ENCODE measurements at places on chromosomes 11 and 22.
A peak's percentile ranks its signal among the peaks of the same experiment; 100 is the strongest.

DNA sequence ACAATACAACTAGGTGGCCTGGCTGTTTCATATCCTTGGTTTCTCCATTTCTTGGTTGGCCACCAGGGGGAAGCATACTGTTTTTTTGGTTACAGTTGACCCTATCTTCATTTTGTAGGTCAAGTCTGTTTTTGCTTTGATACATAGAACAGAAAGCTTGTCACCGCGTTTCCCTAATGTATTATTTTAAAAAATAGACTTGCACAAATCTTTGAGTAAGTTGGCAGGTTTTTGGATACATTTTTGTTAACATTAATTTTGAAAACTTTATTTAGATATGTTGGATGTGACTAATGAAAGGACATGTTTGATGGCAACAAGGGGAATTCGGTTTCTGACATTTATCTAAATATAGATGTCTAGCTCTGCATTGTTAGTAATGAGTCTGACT, 3.0 kb downstream of the NCR3LG1 start:
- DNase-seq, result peak; percentile 43

DNA sequence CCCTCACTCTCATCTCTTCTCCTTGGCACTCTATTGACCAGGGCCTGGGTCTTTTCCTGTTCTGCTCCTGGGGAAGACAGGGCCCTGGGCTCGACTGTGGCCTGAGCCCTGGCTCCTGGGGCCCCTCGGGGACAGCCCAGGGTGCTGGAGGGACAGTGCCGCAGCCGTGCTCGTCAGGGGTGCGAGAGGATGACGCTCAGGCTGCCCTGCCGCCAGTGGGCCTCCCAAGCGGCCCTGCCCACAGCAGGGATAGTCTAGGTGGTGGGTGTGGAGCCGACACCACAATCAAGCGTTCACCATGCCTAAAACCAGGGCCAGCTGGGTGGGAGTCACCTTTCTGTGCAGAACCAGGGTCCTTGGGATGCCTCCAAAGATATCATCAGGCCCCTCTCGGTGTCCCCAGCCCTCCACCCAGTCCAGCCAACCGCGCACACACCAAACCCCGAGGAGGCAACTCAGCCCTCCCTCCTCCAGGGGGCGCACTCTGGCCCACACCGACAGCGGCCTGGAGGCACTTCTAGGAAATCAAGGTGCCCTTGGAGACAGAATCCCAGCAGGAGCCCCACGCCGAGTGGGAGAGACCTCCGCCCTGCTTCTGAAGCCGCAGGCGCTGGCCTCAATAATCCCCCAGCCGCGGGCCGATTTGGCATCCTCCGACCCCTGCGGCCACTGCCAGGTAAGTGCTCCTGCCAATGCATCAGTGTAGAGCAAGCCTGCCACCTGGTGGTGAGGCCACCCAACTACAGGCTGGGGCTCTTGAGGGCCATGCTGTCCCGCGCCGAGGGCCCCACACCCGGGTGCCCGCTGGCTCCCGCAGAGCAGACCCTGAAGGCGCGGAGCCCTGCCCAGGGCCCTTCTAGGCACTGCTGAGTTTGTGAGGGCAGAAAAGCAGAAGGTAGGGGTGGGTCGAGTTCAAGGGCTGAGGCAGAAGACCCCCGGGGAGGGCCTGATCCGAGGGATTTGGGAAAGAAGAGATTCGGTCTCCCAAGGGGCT, 496.4 kb downstream of the BUD13 start:
- DNase-seq, result peak; percentile 31

GRCh38 chr11:44940835-44941234, 9.8 kb downstream of the TP53I11 start:
- no peak for DNase-seq

- no peak for DNase-seq
These were observed 14.7 kb downstream of the KCNQ1OT1 start for GRCh38 chr11:2685051-2685450.

GRCh38 chr11:29161191-29161590, 855.6 kb downstream of the KCNA4 start:
- DNase-seq, result no peak

GRCh38 chr11:79708319-79708932, 267.6 kb upstream of the TENM4 start:
- DNase-seq, result no peak

GRCh38 chr11:8772571-8773519, 90.3 kb downstream of the RPL27A start:
- no peak for DNase-seq

- DNase-seq, result no peak
These were observed 65.9 kb downstream of the SNX19 start for GRCh38 chr11:130850185-130850944.

GRCh38 chr11:358129-358800, 11.0 kb upstream of the B4GALNT4 start:
- DNase-seq, result no peak

DNA sequence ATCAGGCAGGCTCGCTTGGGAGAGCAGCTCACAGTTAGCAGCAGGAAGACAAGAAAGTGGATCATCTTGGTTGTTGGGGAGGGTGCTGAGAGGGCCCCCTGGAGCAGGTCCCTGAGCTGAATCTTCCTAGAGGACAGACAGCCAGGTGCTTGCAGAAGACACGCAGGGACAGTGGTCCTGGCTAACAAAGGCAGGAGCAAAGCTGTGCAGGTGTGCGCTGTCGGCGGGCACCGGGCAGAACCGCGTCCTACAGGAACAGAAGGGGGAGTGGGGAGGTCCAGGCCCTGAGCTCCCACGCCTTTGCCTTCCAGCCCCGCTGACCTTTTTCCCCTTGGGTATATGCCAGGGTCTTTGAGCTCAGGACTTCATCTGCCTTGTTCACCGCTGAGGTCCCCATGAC, 30.1 kb upstream of the PARVB start:
- DNase-seq, result no peak

GRCh38 chr22:37151401-37151800, 1.7 kb upstream of the IL2RB start:
- DNase-seq, result no peak

- peak; percentile 2 for DNase-seq
These were observed 529.5 kb downstream of the SOX6 start for GRCh38 chr11:15826826-15827225.

DNA sequence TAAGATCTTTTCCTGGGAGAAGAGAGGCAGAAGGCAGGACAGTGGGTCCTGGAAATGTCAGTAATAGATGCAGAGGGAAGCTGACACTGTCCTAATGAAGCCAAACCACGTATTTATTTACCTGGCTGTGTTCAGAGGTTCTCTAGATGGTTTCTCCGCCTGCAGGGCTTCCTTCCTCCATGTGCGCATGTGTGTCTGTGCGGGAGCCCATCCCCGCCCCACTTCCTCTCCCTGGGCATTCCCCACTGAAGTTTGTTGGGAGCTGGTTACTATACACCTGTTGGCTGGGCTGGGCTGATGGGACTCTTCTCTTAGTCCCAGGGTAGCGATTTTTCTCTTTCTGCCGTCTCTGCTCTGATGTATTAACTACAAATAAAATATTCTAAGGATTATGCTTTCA, 204.9 kb upstream of the TBCEL start:
- DNase-seq, result no peak

GRCh38 chr11:115383431-115383830, 120.8 kb downstream of the CADM1 start:
- DNase-seq, result no peak

- DNase-seq, result no peak
These were observed 128.6 kb downstream of the WNT11 start for GRCh38 chr11:76077575-76078150.

DNA sequence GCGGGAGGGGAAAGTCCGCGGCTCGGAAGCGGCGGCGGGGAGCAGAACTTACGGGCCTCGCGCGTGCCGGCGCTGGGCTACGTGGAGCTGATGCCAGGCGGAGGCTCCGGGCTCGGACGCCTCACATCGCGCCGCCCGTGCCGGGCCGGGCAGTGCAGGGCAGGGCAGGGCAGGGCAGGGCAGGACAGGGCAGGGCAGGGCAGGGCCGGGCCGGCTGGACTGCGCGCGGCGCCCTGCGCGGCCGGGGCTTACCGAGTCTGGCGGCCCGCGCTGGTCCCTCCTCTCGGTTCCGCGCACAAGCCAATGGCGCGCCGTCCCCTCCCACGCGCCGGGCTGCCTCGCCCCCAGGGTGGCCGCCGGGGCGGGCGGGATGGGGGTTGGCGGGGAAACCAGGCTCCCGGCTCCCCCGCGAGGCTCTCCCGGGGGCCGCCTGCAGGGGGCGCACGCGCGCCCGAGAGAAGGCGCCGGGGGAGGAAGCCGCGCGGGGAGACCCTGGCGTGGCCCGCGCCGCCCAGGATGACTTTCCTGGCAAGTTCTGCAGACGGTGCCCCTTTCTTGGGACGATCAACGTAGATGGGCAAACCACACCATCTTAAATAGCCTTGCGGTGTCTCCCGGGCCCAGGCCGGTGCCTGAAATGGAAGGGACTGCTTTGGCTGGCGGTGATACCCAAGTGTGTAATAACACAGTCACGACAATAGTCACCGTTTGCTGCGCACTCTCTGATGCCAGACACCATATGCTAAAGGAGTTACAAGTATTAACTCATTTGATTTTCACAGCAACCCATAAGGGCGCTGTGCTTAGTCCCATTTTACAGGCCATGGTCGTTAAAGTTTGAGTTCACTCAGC, at the start of gene TP53I11:
TSS of gene TP53I11 (minus strand) at position 259 of the 852 bp plus-strand sequence. CDS start 12,548 bp downstream, outside the sequence.
- no peak for DNase-seq
